ENCODE measurements at places on chromosomes 5 and 9. TPM values are rescaled to one million over a fixed set of nuclear protein-coding genes. Genes with fewer than 3 reads are reported as not detected.

SNX2 gene
- 36.6 TPM for total RNA-seq

TAF11L10 gene
- total RNA-seq: not detected

EXOSC2 gene
- total RNA-seq: 56.3 TPM

PCDHGB5 gene
- total RNA-seq: 2.2 TPM

ACTBL2 gene
- total RNA-seq: 0.03 TPM

RNF183 gene
- not detected for total RNA-seq

ISL1 gene
- total RNA-seq: not detected

PCDHA5 gene
- 0.74 TPM for total RNA-seq
